ENCODE measurements at places on chromosomes 1 and 21. TPM values are rescaled to one million over a fixed set of nuclear protein-coding genes. Genes with fewer than 3 reads are reported as not detected.
A peak's percentile ranks its signal among the peaks of the same experiment; 100 is the strongest.

GRCh38 chr21:46322351-46323226 lies 1.1 kb downstream of the C21orf58 start:
- DNase-seq = peak; percentile 47

- DNase-seq = no peak
Observed at GRCh38 chr1:244006961-244007360, 44.1 kb upstream of the ZBTB18 start.

DNA sequence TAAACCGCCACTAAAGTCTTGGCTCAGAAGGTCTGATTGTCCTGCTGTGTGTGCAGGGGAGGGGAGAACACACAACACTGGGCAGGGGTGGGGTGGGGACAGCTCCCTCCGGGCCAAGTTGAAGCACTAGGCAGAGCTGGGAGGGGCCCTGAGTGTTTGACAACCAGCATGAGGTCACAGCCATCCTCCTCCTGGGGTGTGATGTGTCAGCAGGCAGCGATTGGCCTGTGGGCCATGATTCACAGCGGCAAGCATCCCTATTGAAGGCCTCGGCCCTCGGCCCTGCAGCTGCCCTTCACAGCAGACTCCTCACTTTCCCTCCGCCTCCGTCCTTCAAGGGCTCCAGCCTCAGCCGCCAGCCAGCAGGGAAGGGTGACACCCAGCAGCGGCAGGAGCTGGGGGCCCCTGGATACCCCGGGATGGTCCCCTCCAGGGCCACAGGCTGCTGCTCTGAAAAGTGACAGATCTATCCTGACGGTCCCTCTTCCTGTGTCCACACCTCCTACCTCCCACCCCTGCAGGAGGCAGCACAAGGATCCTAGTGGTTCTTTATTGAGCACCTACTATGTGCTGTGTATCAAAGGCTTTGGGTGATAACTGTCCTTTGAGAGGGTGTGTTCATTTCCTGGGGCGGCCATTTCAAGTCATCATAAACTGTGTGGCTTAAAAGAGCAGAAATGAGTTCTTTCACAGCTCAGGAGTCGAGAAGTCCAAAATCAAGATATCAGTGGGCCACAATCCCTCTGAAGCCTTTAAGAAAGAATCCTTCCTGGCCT lies 66.0 kb upstream of the SLC25A33 start:
- DNase-seq = peak; percentile 93

DNA sequence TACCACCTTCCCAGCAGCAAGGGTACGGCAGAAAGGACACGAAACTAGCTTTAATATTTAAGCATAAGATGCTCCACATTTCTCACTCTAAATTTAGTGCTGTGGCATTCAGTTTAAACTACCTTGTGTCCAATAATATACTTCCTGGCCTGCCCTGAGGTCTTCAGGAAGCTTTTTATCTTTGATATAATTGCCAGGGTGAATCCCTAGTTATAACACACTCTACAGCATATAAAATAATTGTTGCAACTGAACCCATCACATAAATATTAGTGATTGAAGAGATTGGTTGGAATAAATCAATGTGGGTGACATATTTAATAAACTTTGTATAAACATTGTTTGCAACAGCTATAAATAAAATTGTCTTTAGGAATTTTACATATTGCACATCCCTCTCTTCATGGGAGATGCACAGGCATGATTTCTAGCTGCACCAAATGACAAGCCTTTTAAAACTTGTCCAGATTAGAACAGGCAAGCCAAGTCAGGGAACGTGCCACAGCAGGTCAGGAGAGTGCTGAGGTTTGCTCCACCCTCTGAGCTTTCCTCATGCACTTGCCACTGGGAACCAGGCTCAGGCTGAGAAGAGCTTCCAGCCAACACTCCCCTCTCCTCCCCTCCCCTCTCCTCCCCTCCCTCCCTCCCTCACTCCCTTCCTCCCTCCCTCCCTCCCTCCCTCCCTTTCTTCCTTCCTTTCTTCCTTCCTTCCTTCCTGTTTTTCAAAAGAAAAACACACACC lies 623.2 kb upstream of the PKN2 start:
- DNase-seq = no peak

DNA sequence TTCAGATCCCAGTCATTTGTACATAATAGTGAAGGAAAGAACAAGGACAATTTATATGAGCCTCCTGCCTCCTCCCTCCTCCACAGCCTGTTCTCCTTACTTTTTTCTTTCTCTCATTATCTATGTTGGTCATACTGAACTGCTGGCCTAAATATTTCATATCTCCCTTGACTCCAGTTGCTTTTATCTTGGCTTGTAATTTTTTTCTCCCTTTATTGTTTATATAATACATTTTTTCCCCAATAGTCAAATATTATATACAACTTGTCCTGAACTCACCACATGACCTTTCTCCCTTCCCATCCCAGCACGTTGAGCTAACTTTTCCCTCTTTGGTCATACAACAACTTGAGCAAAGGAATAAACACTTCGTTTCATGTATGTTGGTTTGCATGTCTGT lies 752.1 kb downstream of the LTN1 start:
- no peak for DNase-seq

GRCh38 chr1:186985889-186986491 lies 157.2 kb downstream of the PLA2G4A start:
- DNase-seq = peak; percentile 36

DNA sequence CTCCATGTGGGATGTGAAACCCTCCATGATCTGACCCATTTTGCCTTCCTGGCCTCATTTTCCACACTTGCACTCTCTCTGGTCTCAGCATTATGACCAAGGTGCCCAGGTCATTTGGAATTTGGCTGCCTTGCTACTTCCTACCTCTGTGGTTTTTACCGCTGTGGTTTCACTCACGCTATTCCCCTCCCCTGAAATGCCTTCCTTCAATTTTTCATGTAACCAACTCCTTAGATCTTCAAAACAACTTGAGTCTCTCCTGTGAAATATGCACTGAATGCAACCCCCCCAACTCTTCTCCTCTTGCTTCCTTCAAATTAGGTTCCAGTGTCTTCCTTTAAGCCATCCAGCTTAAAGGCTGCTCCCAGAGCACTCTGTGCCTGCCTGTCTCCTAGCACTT lies 50.1 kb downstream of the PHC2 start:
- no peak for DNase-seq

- peak; percentile 28 for DNase-seq
Observed at GRCh38 chr1:235329139-235329902, 951 bp downstream of the GGPS1 start.

GRCh38 chr1:2206813-2207487 lies 12.4 kb upstream of the FAAP20 start:
- DNase-seq = no peak

- DNase-seq = no peak
Observed at GRCh38 chr1:101080859-101081258, 55.3 kb upstream of the DPH5 start.

DNA sequence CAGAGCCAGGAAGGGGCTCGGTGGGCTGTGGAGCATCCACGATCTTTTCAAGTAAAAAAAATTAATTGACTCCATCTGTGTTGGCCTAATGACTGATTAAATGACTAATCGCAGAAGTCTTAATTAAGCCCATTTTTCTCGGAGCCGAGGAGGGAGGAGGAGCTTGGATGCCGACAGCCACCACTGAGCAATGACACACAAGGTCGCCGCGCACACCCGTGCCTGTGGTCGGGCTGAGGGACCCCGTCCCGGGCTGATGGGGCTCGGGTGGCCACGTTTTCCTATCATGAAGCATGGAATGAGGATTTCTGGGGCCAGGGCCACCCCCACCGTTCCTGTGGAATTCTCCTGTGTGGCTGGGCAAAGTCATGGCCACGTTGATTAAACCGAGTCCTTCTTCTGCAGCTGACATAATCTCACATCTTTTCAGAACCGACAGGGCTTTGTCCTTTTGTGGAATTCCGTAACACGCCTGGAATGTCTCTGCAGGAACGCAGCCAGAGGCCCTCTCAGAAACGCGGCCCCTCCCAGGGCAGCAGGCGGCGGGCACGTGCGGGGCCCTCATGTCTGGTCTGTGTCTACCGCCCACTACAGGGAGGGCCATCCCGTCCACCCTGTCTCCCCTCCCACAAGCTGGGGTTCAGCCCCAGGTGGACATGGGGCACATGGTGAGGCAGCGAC lies 60.7 kb downstream of the MORN1 start:
- DNase-seq = peak; percentile 79

GRCh38 chr1:116260621-116261020 lies 112.4 kb upstream of the ATP1A1 start:
- DNase-seq = no peak

DNA sequence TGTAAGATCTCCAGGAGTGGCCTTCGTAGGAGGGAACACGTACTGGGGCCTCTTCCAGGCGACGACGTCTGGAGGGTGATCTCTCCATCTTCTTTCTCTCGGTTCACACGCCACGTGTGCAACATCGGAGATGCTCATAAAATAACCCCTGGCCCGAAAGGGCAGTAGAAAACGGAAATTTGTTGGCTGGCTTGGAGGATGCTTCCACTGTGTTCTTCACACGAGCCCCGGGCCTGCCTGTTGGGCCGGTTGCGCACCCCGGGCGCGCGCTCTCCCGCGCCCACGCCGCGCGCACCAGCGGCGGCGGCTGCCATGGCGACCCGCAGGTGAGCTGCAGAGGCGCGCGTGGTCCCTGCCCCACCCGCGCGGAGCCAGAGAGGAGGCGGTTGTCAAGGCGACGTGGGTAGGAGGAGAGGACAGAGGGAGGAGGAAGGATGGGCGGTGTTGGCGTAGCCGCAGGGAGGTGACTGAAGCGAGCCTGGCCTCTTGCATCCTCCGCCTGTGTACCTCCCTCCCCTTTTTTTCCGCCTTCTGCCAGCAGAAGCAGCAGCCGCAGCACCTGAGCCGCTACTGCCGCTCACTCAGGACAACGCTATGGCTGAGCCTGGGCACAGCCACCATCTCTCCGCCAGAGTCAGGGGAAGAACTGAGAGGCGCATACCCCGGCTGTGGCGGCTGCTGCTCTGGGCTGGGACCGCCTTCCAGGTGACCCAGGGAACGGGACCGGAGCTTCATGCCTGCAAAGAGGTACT lies at the start of gene ELAPOR1:
Gene ELAPOR1 (plus strand): TSS at position 526 of the 752 bp plus-strand sequence. CDS start 69 bp downstream, at position 595.
- no peak for DNase-seq

DNA sequence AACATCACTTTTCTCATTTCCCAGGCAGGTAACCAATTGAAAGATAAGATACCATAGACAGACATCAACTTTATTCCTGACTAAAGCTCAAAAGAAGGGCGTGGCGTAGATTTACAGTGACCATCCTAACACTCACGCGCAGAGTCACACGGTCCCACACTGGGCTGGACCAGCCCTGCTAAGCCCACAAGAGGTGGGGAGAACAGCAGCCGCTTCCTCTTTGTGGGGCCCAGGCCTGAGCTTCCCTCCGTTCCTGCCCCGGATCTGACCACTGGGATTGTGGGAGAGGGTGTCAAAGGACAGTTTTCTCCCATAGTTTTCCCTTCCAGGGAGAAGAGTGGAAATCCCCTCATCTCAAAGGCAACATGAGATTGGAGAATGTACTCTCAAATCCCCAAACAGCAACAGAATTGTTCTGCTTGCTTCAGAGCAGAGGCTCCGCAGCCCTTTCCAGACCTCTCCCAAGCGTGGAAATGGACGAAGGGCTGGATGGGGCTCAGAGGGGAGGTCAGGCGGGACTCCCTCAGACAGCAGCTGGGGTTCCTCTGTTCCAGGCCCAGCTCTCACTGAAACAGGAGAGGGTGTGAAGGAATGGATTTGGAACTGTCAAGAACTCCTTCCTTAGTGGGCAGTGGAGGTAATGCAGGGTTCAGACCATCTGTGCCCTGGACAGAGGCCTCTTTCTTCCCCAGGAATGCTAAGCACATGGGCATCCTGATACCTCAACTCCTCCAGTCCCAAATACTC lies 33.7 kb downstream of the L1TD1 start:
- no peak for DNase-seq

GRCh38 chr21:31110430-31110829 lies 72.2 kb upstream of the KRTAP19-8 start:
- DNase-seq = no peak

- no peak for DNase-seq
Observed at GRCh38 chr1:172473302-172473701, 29.4 kb upstream of the PIGC start.

DNA sequence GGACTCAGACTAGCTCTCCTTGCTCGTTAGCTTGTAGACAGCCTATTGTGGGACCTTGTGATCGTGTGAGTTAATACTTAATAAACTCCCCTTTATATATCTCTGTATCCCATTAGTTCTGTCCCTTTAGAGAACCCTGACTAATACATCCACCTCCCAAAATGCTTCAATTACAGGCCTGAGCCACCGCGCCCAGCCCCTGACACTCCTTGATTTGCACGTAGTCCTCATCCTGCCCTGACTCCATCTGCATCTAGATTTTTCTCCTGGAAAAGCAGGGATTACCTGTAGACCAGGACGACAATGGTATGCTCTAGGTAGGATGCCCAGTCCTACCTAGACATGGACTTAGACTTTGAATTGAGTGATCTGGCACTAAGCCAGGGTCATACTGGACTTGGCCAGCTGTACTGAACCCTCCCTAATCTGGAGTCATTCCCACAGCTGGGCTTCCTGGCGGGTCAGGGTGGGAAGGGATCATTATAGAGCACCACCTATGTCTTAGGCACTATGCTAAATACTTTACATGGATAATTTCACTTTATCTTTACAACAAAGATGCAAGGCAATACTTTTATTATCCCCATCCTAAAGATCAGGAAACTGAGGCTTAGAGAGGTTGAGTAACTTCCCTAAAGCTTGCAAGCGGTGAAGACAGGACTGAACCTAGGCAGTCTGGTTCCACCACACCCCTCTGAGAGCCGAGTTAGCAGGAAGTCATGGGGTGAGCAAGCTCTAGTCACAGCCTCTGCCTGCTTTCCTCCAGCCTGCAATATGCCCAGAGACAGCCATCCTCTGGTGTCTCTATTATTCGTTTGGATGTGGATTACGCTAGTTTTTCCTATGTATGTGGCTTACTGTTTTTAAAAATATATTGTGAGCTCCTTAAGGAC lies 89.4 kb downstream of the DTL start:
- DNase-seq = no peak

GRCh38 chr1:57450981-57451380 lies 27.1 kb upstream of the DAB1 start:
- no peak for DNase-seq

- DNase-seq = no peak
Observed at GRCh38 chr1:79133774-79134364, 127.3 kb upstream of the ADGRL4 start.

DNA sequence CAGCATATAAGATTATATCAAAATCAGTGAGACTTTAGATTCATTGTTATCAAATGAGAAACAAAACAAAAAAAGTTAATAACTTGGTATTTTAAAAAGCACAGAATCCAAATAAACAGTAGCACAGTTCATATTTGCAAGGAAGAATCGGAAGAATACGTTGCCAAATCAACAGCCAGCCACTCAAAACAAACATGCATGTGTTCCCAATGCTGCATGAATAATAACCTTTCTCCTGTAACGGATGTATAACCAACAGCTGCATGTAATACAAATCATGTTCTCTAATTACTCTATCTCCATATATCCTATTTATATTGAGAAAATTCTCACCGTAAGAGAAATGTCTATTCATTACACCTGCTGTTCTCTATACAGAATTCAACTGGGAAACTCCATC lies 98.9 kb upstream of the FOXD3 start:
- no peak for DNase-seq

Gene C1QTNF12
- total RNA-seq = 3.9 TPM

Gene COA7
- total RNA-seq = 18.4 TPM

Gene MAB21L3
- 0.34 TPM for total RNA-seq

Gene DNAI4
- 6.9 TPM for total RNA-seq

Gene COL11A1
- 810 TPM for total RNA-seq

Gene OR2L2
- not detected for total RNA-seq

Gene SYT6
- total RNA-seq = 0.39 TPM

Gene NHLH1
- 0.70 TPM for total RNA-seq

Gene CELA3A
- total RNA-seq = not detected

All from astrocyte (in vitro differentiated cells and primary cell).